ENCODE measurements at places on chromosomes 2 and 18. TPM values are rescaled to one million over a fixed set of nuclear protein-coding genes. Genes with fewer than 3 reads are reported as not detected.

Gene LAMA1
- 6.2 TPM for total RNA-seq

Gene HOXD13
- not detected for total RNA-seq

Gene RBKS
- total RNA-seq = 0.89 TPM

Gene CXCR4
- total RNA-seq = not detected

Gene NAT8
- total RNA-seq = not detected
